CD8-positive, alpha-beta memory T cell (primary cell): ENCODE measurements at places on chromosomes 7 and 10. TPM values are rescaled to one million over a fixed set of nuclear protein-coding genes. Genes with fewer than 3 reads are reported as not detected.
A peak's percentile ranks its signal among the peaks of the same experiment; 100 is the strongest.

HMX2 gene
- not detected for polyA plus RNA-seq

GNGT1 gene
- not detected for polyA plus RNA-seq

DNA sequence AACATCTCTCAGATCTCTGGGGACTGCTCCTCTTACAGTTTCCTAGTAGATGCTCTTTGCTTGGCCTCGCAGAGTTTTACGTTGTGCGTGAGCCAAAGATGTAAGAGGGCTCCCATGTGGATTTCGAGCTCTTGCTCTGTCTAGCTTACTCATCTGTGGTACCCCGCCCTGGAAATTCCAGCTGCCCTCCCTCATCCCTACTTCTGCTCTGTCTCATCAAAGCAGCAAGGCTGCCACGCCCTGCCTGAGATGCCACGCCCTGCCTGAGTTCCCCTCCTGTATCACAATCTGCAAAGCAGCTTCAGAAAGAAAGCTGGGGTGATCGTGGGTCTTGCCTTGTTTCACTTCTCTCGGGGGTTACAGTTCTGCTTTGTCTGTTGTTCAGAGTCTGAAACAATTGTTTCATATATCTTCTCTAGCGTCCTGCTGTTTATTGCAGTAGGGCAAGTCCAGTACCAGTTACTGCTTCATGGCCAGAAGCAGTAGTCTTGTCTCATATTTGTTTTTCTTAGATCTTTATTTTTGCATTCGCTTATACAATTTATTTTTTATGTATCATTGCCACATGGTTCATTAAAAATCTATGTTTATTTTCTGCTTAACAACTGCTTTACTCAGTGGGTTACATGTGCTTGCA lies 36.1 kb upstream of the CCNY start:
- H3K36me3 ChIP-seq: no peaks in the 10 kb centered on the region
- H3K4me1 ChIP-seq: no peaks in the 10 kb centered on the region
- H3K27me3 ChIP-seq: no peaks in the 10 kb centered on the region
- no peak for DNase-seq

DNA sequence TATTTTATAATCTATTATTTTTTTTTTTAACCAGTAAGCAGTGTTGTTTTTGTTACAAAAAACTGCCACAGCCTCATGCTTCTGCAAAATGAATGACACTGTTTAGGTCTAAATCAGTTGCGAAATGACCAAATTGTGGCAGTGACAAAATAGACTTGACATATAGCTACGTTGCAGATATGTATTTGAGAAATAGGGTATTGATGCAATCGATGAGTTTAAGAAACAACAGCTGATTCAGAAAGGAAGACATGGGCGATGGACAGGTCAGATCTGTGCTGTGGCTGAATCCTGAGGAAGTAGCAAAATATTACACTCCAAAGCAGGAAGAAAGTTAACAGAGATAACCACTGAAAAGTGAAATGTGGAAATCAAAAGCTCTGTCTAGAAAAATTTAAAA lies 89.0 kb upstream of the STEAP4 start:
- H3K4me3 ChIP-seq: no peak overlapping the region
- DNase-seq: no peak
- no peak overlapping the region for H3K27ac ChIP-seq
- H3K4me1 ChIP-seq: no peaks in the 10 kb centered on the region
- H3K27me3 ChIP-seq: no peaks in the 10 kb centered on the region
- no peaks in the 10 kb centered on the region for H3K36me3 ChIP-seq

- DNase-seq: no peak
- H3K27me3 ChIP-seq: no peaks in the 10 kb centered on the region
- no peaks in the 10 kb centered on the region for H3K36me3 ChIP-seq
- H3K4me1 ChIP-seq: no peaks in the 10 kb centered on the region
- H3K4me3 ChIP-seq: no peak overlapping the region
- H3K27ac ChIP-seq: no peak overlapping the region
Observed at GRCh38 chr7:33559324-33559710, 346.0 kb upstream of the BMPER start.

GRCh38 chr7:24965831-24966708 lies 13.9 kb downstream of the OSBPL3 start:
- H3K4me3 ChIP-seq: no peak overlapping the region
- H3K27me3 ChIP-seq: no peaks in the 10 kb centered on the region
- H3K36me3 ChIP-seq: no peaks in the 10 kb centered on the region

- no peak overlapping the region for H3K27ac ChIP-seq
- no peaks in the 10 kb centered on the region for H3K27me3 ChIP-seq
- H3K36me3 ChIP-seq: no peaks in the 10 kb centered on the region
Observed at GRCh38 chr7:77479536-77480088, 57.5 kb upstream of the PTPN12 start.

DNA sequence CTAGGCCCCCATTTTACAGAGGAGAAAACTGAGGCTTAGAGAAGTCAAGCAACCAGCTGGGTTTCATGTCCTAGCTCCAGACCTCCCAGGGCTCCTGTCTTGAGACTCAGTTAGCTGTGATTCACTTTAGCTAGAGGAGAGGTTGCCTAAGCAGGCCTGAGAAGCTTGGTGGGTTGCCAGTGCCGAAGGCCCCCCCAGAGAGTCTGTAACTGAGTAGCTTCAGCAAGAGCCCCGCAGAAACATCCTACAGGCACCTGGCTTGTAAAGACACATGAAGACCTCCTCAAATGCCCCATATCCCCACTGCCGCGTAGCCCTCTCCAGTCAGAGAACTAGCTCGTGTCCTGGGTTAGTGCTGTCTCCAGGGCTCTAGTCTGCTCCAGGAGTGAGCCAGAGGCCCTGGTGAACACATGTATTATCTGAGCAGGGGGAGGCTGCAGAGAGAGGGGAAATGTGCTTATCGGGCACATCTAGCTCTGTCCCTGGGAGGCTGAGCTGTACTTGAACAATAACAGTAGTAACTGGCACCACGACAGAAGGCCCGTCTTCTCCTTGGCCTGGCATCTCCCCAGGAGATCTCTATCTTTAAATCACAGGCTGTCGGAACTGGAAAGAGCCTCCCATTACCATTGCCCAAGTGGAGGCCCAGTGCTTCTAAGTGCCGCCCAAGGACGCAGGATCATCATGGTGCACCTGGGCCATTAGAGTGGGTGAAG lies 28.9 kb downstream of the UNC5B start:
- H3K27ac ChIP-seq: no peak overlapping the region
- no peak overlapping the region for H3K4me3 ChIP-seq
- H3K27me3 ChIP-seq: no peaks in the 10 kb centered on the region
- H3K4me1 ChIP-seq: no peaks in the 10 kb centered on the region
- H3K36me3 ChIP-seq: no peaks in the 10 kb centered on the region

DNA sequence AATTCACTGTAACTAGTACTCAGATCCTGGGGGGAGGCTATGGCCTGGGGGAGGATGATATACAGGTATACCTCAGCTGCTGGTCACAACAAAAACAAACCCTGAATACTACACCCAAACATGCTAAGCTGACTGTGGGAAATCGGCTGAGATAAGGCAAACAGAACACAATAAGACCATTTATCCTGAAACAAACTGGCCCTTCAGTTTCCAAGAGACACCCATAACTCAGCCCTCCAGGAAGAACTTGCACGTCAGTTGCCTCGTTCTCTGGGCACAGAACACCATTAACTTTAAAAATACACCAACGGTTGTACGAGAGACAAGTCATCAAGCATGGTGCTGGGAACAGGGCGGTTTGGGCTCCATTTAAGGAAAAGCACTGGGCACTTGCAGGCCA lies 24.1 kb upstream of the KCNMA1 start:
- no peak overlapping the region for H3K4me3 ChIP-seq
- no peaks in the 10 kb centered on the region for H3K36me3 ChIP-seq
- H3K4me1 ChIP-seq: no peaks in the 10 kb centered on the region
- no peak for DNase-seq

- H3K36me3 ChIP-seq: no peaks in the 10 kb centered on the region
- no peaks in the 10 kb centered on the region for H3K27me3 ChIP-seq
- no peak overlapping the region for H3K27ac ChIP-seq
- H3K4me3 ChIP-seq: no peak overlapping the region
- peaks cover 13% of the 10 kb centered on the region for H3K4me1 ChIP-seq
- DNase-seq: no peak
Observed at GRCh38 chr7:77226357-77226839, 26.8 kb upstream of the FGL2 start.

- H3K4me1 ChIP-seq: no peaks in the 10 kb centered on the region
- H3K36me3 ChIP-seq: no peaks in the 10 kb centered on the region
- DNase-seq: peak; percentile 54
- no peak overlapping the region for H3K4me3 ChIP-seq
Observed at GRCh38 chr7:12674861-12675260, 12.6 kb upstream of the ARL4A start.
